ENCODE measurements at places on chromosomes 7 and 10.
A peak's percentile ranks its signal among the peaks of the same experiment; 100 is the strongest.

- DNase-seq: no peak
Measured at GRCh38 chr10:107727767-107728317, 563.3 kb upstream of the SORCS1 start.

DNA sequence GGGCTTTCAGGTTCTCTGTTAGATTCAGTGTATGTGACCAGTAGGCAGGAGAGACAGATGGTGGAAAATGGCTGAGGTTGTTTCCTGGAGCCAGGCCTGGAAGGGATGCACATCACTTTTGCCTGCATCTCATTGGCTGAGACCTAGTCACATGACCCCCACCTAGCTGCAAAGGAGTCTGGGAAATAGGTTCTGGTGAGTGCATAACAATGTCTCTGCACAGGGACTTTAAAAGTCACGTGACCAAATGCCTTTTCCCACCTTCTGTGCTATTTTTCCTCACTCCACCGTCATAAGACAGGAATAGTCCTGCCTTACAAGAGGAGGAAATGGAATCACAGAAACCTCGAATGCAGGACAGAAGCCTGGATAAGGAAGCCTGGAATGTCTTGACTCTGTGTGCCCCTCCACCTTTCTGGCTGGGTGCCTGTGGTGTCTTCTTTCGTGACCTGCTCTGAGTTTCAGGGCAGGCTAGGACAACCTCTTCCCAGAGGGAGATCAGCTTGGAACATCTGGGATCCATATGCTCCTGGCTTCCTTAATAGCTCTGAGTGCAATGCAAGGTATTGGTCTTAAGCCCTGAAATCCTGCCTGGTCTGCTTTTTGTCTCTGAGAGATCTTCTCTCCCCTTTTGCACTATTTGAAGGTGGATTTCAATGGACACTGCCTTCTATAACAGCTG, 139.9 kb upstream of the ZNF438 start:
- no peak for DNase-seq

GRCh38 chr7:115297656-115298055, 375.8 kb downstream of the MDFIC start:
- peak; percentile 85 for DNase-seq

GRCh38 chr7:92880212-92881090, 44.1 kb upstream of the CDK6 start:
- DNase-seq: peak; percentile 58

DNA sequence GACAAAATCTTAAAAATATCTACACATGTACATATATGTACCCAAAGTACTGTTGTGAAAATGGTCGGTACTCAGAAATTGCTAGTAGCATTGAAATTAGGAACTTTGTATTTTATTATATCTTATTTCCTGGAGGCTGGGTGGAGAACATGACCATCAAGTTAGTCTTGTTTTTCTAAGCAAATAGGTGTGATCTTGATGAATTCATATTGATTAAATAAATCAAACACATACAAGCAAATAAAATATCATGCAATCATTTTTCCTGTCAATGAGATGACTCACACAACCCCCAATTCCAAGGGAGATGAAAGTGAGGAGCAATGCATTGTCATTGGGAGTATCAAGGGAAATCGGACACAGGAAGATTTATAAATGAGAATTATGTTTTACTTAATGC, 18.0 kb downstream of the VSTM2A start:
- DNase-seq: no peak

DNA sequence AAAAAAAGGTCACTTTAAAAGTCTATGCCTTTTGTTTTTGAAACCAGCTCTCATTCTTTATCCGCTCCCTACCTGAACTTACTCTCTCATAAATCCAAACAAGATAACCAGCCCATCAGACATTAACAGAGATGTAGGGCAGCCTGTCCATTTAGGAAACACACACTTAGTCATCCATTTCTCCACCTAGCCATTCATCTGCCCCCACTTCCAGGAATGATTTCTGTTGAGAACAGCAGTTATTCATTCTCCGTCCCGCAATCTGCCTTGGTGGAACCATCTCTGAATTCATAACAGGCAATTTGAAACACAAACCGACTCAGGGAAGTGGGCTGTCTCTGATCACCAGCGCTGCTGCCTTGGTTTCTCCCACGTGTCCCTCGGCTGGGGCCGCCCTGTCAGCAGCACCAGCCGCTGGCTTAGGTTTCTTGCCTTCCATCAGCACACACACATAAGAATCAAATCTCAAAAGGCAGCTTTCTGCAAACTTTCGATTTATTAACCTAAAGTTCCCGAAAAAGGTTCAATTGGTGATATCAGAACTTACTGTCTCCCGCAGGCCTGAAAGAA, 528.2 kb upstream of the NRP1 start:
- no peak for DNase-seq

- no peak for DNase-seq
Measured at GRCh38 chr7:70634610-70635068, 497.3 kb upstream of the GALNT17 start.

DNA sequence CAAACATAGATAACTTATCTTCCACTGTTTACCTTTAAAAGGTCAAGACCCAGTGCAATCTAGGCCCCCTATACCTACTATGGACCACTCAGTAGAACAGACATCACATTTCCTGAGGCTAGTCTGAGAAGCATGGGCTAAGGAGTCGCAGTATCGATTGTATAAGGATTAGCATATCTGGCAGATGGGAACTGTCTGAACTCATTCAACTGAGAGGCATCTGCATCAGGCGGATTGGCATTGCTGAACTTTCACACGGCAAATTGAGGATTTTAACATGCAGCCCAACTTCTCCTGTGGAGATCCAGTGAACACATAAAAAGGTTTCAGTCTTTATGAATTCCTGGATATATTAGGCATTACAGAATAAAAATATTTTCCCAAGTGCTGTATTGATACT, 89.1 kb upstream of the LRGUK start:
- no peak for DNase-seq

- no peak for DNase-seq
Measured at GRCh38 chr10:26675873-26676257, 21.6 kb upstream of the PDSS1 start.

DNA sequence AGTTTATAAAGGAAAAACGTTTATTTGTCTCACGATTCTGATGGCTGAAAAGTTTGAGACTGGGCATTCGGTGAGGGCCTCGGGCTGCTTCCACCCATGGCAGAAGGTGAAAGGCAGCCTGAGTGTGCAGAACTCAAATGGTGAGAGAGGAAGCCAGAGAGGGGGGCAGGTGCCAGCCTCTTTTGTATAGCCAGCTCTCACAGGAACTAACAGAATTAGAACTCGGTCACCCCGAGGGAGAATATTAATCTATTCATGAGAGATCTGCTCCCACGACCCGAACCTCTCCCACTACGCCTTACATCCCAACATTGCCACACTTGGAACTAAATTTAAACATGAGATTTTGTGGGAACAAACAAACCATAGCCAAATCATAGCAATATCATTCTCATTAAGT, 112.6 kb downstream of the ZPBP start:
- DNase-seq: no peak

GRCh38 chr10:77431209-77431611, 206.4 kb downstream of the KCNMA1 start:
- peak; percentile 13 for DNase-seq

DNA sequence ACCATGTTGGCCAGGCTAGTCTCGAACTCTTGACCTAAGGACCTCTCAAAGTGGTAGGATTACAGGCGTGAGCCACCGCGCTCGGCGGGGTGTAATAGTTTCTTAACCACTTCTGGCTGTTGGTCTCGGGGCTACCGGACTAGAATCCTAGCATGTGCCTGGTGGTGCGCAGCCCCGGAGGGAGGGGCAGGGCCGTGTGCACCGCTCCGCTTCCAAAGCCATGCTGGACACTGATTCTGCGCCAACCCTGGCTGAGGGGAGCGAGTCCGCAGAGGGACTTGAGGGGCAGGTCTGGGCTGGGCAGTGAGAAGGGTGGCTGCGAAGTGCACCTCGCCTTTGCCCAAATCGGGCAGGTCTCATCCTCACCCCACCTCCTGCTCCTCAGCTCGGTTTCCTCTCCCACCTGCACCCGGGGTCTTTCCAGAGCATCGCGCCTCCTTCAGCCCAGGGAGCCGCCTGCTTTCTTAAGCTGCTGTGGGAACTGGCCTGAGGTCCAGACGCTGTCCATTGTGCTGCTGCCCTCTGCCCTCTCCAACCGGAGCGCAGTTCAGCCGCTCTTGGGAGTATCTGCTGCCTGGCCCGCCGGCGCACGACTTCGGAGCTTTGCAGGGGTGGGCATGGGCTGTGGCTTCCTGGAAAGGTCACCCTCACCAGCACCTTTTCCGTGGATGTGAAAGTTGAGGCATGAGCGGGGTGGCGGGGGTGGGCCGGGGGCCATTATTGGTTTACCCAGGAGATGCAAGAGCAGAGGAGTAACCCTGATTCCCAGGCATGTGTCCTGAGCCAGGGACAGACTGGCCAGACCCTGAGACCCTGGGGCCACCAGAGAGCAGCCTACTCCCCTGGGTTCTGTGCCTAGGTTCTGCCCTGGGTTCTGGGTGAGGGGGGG, 422.6 kb upstream of the NUPR2 start:
- no peak for DNase-seq

DNA sequence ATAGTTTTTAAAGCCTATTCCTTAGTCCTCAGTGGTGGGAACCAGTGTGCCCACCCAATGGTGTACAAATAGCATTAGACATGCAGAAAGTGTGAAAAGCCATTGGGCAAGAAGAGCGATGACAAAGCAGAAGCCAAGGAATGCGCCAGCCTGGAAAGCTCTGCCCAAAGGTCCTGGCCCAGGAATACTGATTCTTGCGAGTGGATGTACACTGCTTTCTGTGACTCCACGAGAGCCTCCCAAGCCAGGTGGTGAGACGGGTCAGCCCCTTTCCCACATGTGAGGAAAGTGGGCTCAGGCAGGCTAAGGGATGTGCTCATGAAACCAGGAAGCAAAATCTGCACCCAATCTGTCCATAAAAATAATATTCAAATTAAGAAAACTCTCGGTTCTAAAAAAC, 106.6 kb downstream of the ADCY1 start:
- DNase-seq: no peak

DNA sequence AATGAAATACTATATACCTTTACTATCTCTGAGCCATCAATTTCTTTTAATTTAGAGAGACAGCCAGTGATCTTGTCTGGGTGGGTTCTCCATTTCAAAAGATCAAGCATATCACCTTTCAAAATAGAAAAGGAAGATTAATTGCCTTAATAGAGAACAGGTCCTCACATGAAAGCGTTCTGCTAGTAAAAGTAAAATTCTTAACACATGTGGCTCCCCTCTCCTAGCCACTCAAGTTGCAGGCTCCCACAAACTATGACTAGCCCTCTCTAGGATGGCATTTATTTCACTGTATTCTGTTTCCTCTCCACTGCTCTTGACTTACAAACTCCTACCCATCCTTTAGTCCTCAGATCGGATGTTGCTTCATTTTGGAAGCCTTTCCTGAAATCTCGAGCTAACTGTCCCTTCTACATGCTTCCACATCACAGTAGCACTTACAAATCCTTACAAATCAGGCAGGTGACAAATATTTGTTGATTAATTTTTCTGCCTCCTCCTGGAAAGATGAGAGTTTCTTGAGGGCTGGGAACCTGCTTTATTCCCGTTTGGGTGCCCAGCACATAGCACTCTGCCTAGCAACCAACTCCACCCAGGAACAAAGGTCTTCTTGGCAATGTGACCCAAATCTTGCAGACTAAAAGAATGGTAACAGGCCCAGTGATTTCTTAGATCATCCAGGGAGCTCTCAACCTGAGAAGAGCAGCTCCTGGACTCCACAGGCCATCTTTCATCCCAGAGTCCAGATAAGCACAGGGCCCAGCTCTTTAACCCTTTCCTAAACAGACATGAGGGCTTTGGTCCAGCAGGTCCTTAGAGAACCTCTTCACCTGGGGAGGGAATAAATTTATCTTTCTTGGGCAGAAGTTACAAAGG, 310.4 kb upstream of the IMMP2L start:
- no peak for DNase-seq

GRCh38 chr7:42476255-42476654, 239.2 kb upstream of the GLI3 start:
- DNase-seq: no peak

- DNase-seq: peak; percentile 62
Measured at GRCh38 chr10:48604991-48605508, at the start of gene ARHGAP22. Gene ARHGAP22 (minus strand): TSS chr10:48605073. CDS start chr10:48604796, 277 bp downstream.

Data from ACHN (cell line).